ENCODE measurements at places on chromosomes 2 and 18.

GRCh38 chr2:119788752-119789151 lies 29.0 kb downstream of the PTPN4 start:
- no peak for DNase-seq

GRCh38 chr2:21452678-21453077 lies 328.9 kb downstream of the TDRD15 start:
- no peak for DNase-seq

GRCh38 chr18:46478796-46479195 lies 178.2 kb downstream of the LOXHD1 start:
- DNase-seq: no peak

GRCh38 chr2:49262801-49263560 lies 108.7 kb upstream of the FSHR start:
- DNase-seq: no peak

DNA sequence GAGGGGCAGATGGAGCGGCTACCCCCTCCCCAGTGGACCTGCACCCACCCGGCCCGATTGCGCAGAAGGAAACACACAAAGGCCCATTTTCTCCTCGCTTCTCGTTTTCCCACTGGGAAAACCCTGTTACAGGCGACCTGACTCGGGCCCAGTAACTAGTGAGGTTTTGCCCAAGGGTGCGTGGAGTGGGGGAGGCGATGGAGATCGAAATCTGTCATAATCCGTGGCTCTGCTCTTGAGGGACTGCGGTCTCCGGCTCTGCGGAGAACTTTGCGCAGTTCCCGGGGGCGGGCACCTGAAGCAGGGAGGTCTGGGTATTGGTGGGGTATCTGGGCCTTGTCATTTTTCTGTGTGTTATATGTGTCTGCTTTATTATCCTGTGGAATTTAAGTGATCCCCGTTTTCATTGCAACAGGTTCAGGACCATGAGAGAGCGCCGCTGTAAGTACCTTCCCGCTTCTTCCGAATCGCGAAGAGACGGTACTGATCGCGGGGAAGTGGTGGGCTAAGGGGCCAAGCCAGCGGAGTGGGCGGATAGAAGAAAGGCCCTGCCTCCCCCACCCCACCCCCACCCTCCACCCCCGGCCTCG lies 4.0 kb upstream of the HOXD4 start:
- DNase-seq: no peak

- peak; percentile 69 for DNase-seq
Observed at GRCh38 chr2:105179469-105180372, 61.8 kb upstream of the GPR45 start.

DNA sequence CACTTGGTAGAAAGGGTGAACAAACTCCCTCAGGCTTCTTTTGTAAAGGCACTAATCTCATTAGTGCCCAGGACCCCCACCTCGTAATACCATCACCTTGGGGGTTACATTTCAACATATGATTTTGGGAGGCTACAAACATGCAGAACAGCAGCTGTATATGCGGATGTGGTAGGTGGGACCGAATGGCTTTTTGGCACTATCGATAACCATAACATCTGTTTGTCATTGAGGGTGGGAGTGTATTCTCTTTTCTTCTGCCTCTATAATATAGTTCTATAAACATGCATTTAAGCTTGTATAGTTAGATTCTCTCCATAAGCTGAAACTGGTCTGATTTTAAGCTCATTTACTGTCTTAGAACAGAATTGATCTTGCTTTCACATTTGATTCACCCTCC lies 239.1 kb upstream of the BOD1L2 start:
- DNase-seq: no peak

DNA sequence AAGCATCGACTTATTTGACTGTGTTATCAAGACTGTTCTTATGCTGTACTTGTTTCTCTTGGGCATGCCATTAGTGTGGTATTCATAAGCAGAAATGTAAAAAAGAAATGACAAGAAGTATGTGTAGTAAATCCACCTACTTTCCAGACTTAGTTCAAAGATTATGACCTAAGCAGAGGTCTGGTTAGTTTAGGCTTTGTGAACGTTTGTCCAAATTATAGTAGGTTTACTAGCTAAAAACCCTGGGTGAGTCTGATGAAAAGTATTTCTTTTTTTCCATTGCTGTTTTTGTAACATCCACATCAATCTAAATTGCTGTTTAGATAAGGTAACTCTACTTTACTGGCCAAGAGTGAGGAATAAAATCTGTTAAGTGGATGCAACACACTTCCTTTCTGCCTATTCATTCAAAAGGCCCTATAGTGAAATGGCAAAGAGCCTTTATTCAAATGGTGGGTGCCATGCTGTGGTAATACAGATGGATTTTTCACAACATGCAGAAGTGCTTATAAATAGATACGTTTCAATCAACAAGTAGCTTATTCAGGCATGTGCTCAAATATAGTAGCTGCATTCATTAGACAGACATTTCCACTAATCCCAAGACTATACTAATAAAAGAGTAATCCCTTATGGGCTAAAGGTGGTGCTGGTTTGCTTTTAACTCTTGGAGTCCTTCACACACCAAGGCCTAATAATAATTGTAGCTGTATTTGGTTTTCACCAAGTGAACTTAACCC lies 122.5 kb upstream of the LTBP1 start:
- DNase-seq: no peak

DNA sequence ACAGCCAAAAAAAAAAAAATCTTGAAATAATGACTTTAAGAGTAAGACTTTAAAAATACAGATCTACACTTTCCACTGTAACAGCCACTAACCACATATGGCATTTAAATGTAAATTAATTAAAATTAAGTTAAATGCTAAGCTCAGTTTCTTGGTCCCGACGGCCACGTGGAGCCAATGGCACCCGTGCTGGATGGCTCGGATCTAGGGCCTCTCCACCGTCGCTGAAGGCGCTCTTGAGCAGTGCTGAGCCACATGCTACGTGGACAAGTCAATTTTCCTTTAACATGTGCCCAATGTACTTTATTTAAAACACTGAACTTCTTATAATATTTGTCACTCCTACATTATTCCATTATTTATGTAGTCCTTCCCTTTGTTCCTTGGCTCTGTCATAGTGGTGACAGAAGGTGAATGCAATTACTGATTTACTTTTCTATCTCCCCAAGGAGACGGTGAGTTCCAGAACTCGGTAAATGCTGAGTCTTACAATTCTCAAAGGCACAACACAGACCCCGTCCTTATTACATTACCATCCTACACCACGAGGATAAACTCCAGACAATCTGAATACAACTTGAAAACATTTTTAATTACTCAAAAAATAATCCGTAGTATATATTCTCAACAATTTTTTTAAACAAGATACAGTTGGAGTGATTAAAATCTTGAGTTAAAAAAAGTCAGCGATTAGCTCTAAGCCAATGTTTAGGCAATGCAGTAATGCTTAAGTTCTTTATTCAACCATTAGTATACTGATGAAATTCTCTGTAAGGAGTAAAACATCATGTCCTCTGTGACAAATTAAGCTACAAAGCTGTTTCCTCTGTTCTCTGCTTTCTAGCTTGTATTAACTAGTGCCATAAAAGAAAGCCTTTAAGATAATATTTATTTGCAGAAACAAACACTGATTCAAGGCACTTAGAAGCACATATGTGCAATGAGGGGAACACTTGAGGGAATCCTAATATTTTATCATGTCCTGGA lies 95.1 kb downstream of the AFF3 start:
- DNase-seq: no peak

GRCh38 chr2:234318361-234318760 lies 178.5 kb downstream of the ARL4C start:
- no peak for DNase-seq

DNA sequence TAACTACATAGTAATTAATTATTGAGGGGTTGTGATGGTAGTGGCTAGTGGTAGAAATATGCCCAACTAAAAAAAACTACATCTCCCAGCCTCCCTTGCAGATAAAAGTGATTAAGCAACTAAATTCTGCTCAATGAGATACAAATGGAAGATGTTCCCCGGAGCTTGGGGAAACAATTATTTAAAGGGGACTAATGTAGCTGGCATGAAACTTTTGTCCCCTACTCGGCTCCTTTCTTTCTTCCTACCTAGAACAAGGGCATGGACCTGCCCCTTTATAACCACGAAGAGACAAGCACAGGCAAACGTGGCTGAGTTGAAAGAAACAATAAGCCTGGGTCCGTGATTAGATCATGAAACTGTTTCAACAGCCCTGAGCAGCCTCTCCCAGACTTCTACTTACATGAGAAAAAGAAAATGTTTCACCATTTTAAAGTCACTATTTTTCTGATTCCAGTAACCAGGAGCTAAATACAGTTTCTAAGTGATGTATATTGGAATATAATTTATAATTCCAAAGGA lies 236.9 kb downstream of the SCG2 start:
- DNase-seq: no peak

GRCh38 chr18:10301831-10302483 lies 152.5 kb upstream of the APCDD1 start:
- no peak for DNase-seq

DNA sequence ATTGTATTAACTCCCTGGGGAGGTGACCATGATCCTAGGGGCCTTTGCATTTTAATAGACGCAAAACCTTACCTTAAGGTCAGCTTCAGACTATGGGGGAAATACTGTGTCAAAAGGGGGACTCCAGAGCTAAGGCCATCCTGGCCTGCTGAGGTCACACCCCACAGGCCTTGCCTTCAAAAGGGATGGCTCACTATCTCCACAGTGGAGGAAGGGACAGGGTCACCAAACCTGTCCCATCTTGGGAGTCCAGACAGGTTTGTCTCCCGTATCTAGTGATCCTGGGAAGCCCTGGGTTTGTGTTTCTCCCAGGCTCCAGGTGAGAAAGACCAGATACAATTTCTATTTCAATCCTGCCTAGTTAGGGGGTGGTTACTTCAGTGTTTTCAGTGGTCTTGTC lies 24.9 kb downstream of the CAPN14 start:
- DNase-seq: no peak

- no peak for DNase-seq
Observed at GRCh38 chr2:202104286-202104870, 31.3 kb downstream of the KIAA2012 start.

GRCh38 chr2:236501531-236501930 lies 68.1 kb upstream of the ACKR3 start:
- DNase-seq: no peak

DNA sequence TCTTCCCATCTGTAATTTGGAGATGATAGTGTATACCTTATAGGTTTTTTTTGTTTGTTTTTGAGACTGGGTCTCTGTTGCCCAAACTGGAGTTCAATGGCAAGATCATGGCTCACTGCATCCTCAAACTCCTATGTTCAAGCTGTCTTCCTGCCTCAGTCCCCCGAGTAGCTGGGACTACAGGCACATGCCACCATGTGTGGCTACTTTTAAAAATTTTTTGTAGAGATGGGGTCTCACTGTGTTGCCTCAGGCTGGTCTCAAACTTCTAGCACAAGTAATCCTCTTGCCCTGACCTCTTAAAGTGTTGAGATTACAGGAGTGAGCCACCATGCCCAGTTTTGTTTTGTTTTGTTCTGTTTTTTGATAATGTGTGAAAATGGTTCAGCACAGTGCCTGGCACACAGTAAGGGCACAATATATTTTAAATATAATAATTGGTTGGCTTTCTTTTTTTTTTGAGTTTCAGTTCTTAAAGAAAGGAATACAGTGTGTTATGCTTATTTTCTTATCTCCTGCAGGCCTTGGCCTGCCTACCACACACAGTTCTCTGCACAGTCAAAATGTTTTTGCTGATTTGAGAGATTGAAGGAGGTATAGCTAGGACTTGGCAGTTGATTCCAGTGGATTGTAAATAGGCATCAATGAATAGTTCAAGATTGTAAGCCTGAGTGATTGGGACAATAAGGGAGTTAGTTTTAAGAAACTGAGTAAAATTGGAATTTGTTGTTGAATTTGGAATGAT lies 6.1 kb downstream of the ACTR3 start:
- DNase-seq: no peak

GRCh38 chr2:3466482-3466863 lies 52.9 kb downstream of the ADI1 start:
- no peak for DNase-seq

GRCh38 chr2:124572934-124573634 lies 548.0 kb downstream of the CNTNAP5 start:
- DNase-seq: no peak

GRCh38 chr2:120953843-120954584 lies 218.3 kb downstream of the GLI2 start:
- no peak for DNase-seq

Measured in epithelial cell of proximal tubule (primary cell).